ENCODE measurements at places on chromosomes 7 and 10. TPM values are rescaled to one million over a fixed set of nuclear protein-coding genes. Genes with fewer than 3 reads are reported as not detected.

SFTPA1 gene
- not detected for total RNA-seq

TFEC gene
- 1.2 TPM for total RNA-seq

HPSE2 gene
- total RNA-seq = 0.04 TPM

RNF32 gene
- 0.75 TPM for total RNA-seq

- H3K27ac ChIP-seq = no peak overlapping the region
- no peaks in the 10 kb centered on the region for H3K36me3 ChIP-seq
- DNase-seq = no peak
- H3K4me1 ChIP-seq = peaks cover 6% of the 10 kb centered on the region
Measured at GRCh38 chr7:70477036-70478010, 654.6 kb upstream of the GALNT17 start.

DNA sequence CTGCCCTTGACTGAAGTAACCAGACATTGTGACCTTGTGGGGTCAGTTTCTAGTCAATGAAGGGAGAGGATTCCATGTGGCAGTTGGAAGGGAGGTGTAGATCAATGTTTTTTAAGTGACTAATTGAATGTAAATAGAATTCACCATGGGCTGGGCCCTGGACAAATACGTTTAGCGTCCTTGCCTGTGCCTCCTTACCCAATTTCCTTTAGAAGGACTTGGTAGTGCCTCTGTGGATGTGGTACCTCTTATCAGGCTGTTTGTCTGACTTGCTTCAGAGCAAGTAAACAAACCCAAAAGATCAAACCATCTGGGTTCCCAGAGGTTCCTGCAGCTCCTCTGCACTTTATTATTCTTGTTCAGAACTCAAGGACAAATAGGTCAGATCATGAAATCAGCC, 4.3 kb upstream of the KAT6B start:
- no peak overlapping the region for H3K27ac ChIP-seq
- H3K4me1 ChIP-seq = peaks cover 9% of the 10 kb centered on the region
- no peak overlapping the region for H3K4me3 ChIP-seq
- no peaks in the 10 kb centered on the region for H3K36me3 ChIP-seq
- H3K27me3 ChIP-seq = no peaks in the 10 kb centered on the region
- no peak for DNase-seq

GRCh38 chr10:123781324-123781900, 110.2 kb downstream of the CPXM2 start:
- H3K4me1 ChIP-seq = peaks cover 3% of the 10 kb centered on the region
- DNase-seq = no peak
- peaks cover 37% of the 10 kb centered on the region for H3K27me3 ChIP-seq

- peak within 1 kb of the TSS; percentile 67 for H3K4me3 ChIP-seq
- no peaks in the 10 kb centered on the region for H3K36me3 ChIP-seq
- H3K4me1 ChIP-seq = peaks cover 10% of the 10 kb centered on the region
- peak within 1 kb of the TSS; percentile 76 for H3K27ac ChIP-seq
- H3K27me3 ChIP-seq = peaks cover 5% of the 10 kb centered on the region
Measured at GRCh38 chr7:137343281-137343841, at the start of gene PTN. Gene PTN (minus strand): TSS chr7:137343733. CDS start chr7:137254973, 88,760 bp downstream.

- H3K4me3 ChIP-seq = no peak overlapping the region
- H3K4me1 ChIP-seq = no peaks in the 10 kb centered on the region
- H3K27ac ChIP-seq = no peak overlapping the region
- H3K27me3 ChIP-seq = no peaks in the 10 kb centered on the region
- no peaks in the 10 kb centered on the region for H3K36me3 ChIP-seq
- peak; percentile 13 for DNase-seq
Measured at GRCh38 chr7:93374345-93374940, 142.3 kb downstream of the VPS50 start.

DNA sequence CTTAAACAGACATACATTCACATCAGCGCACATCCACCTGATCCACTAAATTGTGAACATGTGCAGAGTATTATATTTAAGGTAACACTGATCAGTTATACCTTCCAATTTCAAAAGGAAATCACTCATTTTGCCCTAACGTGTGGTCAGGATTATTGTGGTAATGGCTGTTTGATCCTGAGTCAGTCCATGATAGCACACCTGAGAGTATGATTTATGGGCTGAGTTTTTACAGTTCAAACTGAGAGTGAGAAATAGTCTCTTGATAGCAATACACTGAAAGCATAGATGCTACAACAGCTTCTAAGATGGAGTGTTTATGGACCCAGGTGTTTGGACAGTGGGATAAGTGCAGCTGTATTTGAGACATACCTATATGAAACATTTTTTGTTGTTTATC, 96.7 kb downstream of the KIF20B start:
- H3K27me3 ChIP-seq = no peaks in the 10 kb centered on the region
- no peak overlapping the region for H3K27ac ChIP-seq
- H3K4me1 ChIP-seq = no peaks in the 10 kb centered on the region
- no peak overlapping the region for H3K4me3 ChIP-seq

DNA sequence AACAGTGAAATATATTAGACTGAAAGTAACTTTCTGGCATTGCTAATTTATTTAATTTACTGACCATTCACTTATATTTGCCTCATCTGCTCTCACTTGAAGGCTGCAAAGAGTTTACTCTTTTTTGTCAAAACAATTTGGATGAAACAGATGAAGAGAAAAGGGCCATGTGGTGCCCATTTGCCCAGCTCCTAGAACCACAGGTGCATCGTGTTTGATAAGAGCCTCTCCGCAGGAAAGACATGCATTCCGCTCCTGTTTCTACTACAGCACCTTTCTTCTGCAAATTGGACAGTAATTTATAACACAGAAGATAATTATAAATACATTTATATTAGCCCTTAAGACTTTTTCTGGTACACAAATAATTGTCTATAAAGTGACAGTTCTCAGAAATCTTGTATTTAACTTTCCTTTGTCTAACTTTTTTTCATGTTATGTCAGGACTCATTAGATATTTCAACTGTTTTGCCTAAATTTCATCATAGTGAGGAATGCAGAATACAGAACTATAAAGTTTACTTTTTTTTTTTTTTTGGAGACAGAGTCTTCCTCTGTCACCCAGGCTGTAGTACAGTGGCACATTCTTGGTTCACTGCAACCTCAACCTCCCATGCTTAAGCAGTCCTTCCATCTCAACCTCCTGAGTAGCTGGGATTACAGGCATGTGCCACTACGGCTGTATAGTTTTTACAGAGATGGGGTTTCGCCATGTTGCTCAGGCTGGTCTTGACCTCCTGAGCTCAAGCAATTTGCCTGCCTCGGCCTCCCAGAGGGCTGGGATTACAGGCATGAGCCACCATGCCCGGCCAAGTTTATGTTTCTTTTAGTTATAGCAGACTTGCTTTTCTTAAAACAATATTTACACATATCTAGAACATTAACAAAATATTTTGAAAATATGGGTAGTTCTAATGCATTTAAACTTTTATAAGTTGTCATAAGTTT, 869 bp downstream of the LAMB4 start:
- no peak for DNase-seq
- H3K4me3 ChIP-seq = no peak overlapping the region
- H3K27ac ChIP-seq = no peak overlapping the region
- no peaks in the 10 kb centered on the region for H3K27me3 ChIP-seq
